ENCODE measurements at places on chromosomes 5 and 9.

- DNase-seq: no peak
These were observed 1205.2 kb upstream of the DMAC1 start for GRCh38 chr9:9004810-9005209.

DNA sequence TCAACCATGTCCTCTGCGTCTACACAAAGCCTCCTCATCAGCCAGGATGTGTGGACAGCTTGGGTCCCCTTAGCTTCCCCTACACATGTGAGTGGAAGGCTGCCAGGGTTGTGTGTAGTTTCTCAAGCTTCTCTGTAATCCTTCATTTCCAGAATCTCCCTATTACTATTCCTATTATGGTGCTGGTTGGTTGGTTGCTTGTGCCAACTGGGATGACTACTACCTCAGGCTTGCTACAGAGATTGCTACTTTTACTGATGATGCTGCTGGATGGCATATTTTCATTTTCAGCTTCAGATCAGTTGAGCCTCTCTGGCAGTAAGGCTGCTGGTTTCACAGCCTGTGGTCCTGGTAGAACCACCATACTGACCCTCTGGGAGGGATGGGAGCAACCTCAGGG lies 39.9 kb downstream of the ATG10 start:
- no peak for DNase-seq

DNA sequence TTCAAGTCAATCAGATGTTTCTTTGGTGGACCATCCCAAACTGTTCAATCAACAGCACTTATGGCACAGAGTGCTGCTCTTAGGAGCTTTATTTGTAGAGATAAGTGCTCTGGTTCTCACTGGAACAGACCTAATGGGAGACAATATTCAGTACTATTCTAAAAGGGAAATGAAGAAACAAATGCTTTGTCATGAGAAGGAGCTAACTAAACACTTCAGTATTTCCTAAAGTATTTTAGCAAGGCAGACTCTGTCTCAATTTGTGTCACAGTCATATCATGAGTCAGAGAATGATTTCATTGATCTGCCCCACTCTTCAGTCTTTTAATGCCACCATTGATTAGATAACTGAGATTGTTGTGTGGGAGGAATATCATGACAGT lies 175.3 kb downstream of the SLF1 start:
- DNase-seq: no peak

- peak; percentile 61 for DNase-seq
These were observed 30.6 kb downstream of the NDUFS6 start for GRCh38 chr5:1831677-1832313.

- no peak for DNase-seq
These were observed 169.0 kb downstream of the CDK5RAP2 start for GRCh38 chr9:120410925-120411501.

GRCh38 chr5:139108063-139108824 lies 89.9 kb downstream of the SIL1 start:
- DNase-seq: no peak

GRCh38 chr5:18299166-18299565 lies 664.9 kb downstream of the TAF11L14 start:
- DNase-seq: no peak

- DNase-seq: no peak
These were observed 171.0 kb downstream of the RMI1 start for GRCh38 chr9:84151640-84152039.

DNA sequence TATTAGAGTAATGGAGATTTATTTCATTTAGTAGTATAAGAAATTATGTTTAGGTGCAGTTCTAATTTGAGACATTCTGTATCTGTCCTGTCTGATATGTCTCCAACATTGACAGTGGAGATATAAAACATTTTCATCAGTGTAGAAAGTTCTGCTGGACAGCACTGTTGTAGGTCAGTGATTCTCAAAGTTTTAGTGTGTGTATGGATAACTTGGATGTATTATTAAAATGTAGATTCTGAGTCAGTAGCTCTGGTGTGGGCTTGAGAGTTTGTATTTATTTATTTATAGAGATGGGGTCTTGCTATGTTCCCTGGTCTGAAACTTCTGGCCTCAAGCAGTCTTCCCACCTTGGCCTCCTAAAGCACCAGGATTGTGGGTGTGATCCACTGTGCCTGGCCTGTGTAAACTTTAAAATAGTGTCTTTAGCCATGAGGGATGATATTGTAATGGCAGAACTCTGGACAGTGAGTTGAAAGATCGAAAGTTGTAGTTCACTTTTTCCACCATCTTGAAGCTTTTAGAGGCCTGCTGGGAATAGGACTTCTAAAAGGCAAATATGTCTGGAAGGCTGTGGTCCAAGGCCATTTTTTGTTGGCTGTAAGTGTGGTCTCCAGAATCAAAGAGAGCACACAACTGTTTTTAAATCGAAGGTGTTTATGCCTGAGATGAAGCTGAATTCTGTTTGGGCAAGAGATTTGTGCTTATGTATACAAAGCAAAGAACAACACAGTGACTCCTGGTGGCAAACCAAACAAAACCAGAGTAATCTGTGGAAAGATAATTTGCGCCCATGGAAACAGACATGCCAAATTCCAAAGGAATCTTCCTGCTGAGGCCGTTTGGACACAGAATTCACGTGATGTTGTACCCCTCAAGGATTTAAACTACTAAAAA lies 12.4 kb downstream of the UBAP1 start:
- DNase-seq: no peak

DNA sequence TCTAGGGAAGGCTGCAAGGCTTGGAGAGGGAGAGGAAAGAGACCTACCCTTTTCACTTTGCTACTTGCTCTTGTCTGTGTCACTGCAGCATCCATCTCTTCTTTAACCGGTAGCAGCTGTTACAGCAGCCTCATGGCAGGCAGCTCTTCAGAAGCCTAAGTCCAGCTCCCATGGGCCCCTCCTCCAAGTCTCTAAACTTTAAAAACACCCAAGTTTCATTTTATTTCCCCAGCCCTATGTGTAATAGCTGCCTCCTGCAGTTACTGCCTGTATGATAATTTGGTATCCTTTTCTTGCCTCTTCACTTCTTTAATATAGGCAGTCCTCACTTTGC lies 313.1 kb upstream of the PIK3R1 start:
- DNase-seq: no peak

DNA sequence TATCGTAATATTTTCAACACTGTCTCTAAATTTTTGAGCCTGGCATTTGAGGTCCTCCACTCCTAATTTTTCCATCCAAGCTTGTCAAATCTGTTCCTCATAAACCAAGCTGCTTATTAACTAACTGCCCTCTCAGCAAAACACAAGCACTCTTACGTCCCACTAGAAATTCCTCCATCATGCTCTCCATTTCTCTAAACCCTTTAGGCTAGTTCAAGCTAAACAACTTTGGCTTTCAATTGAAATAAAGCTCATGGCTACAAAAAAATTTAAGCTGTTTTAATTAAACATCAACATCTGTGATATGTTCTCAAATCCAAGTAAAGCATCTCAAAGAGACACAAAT lies 45.7 kb downstream of the RNF145 start:
- DNase-seq: no peak

DNA sequence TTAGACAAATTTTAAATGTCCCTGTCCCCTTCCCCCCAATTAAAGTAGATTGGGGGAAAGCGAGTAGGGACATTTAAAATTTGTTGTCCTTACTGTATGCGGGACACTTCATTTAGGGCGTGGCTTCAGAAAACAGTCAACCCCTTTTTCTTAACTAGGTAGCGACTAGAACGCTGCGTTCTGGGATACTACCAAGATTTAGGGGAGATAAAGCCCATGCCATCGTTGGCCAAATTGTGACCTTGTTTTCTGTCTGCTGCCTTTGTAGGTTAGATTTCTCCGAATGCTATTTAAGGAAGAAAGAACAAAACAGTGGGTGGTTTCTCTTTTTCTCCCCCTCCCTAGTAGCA lies 1.2 kb downstream of the CKS2 start:
- no peak for DNase-seq

DNA sequence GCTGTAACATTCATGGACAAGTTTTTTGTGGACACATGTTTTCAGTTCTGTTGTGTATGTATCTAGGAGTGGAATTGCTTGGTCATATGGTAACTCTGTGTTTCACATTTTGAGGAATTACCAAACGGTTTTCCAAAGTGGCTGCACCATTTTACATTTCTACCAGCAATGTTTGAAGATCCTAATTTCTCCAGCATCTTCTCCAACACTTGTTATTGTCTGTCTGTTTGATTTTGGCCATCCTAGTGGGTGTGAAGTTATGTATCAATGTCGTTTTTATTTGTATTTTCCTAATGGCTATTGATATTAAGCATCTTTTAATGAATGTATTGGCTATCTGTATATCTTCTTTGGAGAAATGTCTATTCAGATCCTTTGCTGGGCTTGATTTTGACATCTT lies 6.9 kb downstream of the TMEFF1 start:
- DNase-seq: no peak

DNA sequence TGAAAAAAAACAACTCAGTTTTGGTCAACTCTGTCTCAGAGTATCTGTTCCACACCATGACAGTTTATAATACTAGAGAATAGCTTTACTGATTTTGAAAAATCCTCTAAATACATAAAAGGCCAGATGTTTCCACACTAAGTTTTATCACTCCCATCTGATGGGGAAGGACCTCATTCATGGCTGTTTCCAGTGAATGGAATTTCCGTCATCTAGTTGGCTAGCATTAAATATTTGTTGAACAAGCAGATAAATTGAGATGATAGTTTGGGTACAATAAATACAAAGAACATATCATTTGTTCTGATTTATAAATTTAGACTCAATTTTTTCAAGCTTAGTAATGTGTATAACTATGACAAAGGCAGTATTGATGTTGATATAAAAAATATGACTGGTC lies 408.5 kb downstream of the PTPRD start:
- DNase-seq: no peak

DNA sequence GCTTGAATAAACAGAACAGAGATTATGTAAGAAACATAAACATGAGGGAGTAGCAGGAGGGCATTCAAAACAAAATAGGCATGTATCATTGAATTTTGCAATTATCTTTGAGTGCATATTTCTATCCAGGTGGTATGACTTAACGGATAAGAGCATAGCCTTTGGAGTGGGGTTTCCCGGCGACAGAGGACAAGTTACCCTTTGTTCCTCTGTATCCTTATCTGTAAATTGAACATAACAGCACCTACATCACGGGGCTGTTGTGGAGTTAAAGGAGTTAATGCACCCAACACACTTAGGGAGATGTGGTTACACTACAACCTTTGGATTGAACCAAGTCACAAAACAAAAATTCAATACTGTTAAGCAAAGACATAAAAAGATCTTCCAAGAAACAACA lies 314.6 kb upstream of the KIF2A start:
- no peak for DNase-seq

- DNase-seq: no peak
These were observed 148.6 kb downstream of the ELAVL2 start for GRCh38 chr9:23677446-23677845.

- no peak for DNase-seq
These were observed 17.1 kb upstream of the EPB41L4A start for GRCh38 chr5:112436144-112436543.

DNA sequence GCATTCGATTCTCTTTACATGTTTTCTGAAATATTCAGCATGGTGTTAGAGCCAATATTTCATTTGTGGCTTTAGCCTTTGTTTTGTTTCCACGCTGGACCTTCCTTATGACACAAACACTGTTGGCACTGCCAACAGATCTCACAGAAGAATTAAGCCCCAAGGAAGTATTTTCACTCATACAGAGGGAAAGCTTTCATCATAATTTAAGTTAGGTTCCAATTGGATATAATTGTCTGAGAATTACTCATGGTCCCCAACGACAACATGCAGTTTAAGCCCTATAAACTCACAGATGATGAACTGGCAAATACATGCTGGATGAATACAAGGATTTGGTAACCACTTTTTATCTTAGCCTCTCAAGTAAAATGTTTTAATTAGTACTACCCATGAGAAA lies 259.5 kb downstream of the EBF1 start:
- DNase-seq: no peak
